ENCODE measurements at places on chromosomes 6 and 20.

DNA sequence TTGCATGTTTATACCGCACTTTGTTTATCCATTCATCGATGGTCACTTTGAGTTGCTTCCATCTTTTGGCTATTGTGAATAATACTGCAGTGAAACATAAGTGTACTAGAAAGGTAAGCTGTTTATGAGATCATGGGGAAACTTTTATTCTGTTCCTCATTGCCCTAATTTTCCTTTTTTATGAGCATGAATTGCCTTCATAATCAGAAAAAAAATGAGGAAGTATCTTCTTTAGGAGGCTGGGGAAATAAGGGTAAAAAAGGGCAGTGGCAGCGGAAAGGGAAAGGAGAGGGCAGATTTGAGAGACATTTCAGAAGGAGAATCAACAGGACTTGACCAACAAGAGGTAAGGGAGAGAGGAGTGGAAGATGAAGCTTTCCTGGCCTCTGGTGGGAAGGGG, 14.3 kb upstream of the SERINC3 start:
- no peak for DNase-seq

GRCh38 chr6:11766589-11767450, 11.8 kb downstream of the ADTRP start:
- no peak for DNase-seq

DNA sequence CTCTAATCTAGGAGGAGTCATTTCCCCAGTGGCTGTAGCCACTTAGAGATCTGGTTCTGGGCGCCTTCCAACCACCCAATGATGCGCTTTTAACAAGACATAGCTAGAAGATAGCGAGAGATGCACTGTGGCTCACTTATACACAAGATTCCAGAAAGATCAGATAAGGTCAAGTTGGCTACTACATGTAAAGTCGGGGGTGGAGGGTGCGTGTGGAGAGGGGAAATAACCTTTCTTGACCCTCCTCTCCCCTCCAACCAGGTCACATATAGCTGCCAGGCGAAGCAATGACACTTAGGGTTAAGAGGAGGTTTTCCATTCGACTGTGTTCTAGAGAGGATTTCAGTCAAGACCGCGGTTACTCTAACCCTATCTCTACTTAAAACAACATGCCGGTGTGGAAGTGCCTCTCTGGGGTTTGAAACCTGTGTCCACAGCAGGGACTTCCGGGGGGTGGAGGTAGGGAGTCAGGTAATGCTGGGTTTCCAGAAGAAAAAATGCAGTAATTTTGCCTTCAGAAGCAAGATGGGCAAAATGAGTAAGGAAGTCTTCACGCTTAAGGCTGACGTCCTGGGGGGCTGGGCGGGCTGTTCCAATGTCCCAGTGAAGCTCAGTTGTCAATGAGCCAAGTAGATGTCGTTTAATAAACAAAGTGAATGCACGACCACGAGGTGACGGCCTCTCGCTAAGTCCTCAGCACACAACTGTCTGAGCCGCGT, 1.8 kb upstream of the SIM1 start:
- no peak for DNase-seq

DNA sequence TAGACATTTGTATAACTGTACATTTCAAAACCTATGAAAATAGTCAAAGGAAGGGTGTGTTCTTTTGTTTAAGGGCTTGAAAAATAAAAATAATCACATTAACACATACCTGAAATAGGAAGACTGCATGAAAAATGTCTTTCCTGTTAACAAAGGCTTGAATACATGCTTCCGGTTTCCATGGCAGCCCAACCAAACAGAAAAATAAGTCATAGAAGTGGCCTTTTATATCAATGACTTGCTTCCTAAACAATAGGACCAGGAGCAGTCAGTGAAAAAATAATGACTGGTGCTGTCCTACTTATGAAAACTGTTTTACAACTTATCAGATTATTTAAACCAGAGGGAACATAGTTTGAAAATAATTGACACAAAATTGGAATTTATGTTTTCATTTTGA, 412.6 kb upstream of the PLCB4 start:
- DNase-seq = no peak

- DNase-seq = no peak
Observed at GRCh38 chr6:12258591-12259075, 31.5 kb upstream of the EDN1 start.
